Kidney capillary endothelial cell (primary cell): ENCODE measurements at places on chromosomes 4 and X.

- no peak for DNase-seq
Observed at GRCh38 chrX:154439841-154440240, 2.9 kb downstream of the GDI1 start.

DNA sequence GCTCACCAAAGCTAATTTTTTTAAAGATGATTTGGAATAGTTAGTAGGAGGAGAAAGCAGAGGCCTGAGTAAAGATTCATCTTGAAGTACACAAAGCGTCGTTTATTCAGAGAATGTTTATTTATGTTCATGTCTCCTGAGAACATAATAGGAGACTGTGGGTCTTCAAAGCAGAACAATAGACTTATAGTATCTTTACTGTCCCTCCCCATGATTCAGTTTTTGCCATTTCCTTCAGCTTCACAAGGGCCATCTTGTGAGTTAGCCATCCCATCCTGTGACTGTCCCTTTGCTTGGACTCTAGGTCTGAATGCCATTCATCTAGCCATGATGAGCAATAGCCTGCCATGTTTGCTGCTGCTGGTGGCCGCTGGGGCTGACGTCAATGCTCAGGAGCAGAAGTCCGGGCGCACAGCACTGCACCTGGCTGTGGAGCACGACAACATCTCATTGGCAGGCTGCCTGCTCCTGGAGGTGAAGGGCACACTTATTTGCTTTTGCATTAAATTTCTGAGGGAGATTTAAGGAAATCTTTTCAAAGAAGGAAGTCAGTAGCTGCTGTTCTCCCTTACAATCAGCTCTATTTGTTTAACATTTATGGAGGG is 105.8 kb downstream of the NFKB1 start:
- DNase-seq: peak; percentile 52

DNA sequence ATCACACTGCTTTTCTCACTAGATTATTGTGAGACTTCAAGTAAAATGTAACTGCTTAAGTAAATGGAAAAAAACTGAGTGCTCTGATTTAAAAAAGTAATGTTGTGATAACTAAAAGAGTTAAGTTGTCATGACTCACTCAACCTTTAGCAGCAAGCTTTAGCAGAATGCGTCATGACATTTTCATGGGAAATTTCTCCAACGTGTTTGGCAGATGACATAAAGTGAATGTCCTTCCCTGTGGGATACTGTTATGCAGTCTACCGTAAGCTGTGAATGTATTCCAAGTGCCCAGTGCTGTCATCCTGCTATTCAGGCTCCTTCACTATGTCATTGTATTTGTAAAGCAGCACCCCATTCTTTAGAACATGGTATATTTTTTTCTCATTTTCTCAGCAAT is 136.2 kb downstream of the CPXCR1 start:
- DNase-seq: no peak

DNA sequence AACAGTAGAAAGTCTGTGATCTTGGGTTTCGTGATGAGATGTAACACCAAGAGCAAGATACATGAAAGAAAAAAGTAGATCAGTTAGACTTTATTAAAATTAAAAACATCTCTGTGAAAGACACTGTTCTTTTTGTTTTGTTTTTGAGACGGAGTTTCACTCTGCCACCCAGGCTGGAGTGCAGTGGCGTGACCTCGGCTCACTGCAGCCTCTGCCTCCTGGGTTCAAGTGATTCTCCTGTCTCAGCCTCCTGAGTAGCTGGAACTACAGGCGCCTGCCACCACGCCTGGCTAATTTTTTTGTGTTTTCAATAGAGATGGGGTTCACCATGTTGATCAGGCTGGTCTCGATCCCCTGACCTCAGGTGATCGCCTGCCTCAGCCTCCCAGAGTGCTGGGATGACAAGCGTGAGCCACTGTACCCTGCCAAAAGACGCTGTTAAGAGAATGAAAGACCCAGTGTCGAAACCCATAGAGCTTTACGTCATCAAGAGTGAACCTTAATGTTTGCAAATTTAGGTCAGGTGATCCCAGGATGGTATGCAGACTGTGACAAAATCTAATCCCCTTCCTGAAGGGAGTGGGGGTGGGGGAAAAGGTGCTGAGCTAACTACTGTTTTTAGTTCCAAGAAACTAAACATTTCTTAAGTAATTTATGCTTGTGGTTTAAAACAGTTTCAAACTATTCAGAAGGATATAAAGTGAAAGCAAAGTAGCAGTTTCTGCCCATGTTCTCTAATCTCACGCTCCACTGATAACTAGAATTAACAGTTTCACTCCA is 8.0 kb downstream of the OFD1 start:
- no peak for DNase-seq

DNA sequence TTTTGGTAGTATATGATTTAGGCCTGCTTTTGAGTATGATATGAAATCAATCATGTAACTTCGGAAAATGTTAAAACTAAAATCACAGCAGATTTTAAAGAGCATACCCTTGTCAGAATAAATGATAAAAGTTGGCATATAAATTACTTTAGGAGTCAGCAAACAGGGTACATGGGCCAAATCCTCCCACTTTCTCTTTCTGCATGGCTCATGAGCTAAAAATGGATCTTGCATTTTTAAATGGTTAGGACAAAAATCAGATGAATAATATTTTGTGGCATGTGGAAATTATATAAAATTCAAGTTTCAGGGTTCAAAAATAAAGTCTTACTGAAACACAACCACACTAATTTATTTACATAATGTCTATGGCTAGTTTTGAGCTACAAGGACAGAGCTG is 214.9 kb downstream of the GASK1B start:
- no peak for DNase-seq

DNA sequence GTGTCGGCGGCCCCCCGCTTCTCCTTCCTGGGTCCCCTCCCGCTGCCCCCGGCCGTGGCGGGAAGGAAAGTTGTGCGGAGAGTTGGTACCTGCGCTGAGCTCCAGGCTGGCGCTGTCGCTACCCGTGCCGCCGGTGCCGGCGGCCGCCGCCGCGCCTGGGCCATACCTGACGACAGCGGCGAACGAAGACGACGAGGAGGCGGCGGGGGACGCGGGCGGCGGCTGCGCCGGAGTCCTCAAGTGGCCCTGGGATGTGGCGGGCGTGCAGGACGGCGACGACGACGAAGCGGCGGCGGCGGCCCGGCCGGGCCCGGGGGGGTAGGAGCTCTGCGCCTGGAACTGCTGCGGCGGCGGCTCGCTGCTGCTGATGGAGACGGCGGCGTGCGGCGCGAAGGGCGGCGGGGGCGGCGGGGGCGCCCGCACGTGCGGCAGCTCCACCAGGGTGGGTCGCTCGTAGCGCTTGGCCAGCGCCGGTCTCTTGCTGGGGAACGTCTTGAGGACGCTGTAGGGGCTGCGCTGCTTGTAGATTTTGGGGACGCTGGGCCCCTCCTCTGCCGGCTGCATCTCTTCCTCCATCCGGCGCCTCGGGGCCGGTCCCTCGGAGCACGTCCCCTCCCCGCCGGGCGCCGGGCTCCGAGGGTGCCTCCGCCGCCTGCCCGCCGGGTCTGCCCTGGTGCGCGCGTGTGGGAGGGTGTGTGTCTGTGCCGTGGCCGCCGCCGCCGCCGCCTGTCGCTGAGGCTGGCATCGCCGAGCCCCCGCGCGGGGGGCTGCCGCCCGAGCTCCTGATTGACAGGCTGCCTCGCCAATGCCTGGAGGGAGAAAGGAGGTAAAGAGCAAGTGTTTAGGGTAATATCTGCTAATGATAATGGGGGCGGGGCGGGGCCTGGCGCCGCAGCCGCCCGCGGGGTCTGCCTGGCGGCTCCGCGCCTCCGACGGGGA is 618 bp downstream of the BEND4 start:
- no peak for DNase-seq
